ENCODE measurements at places on chromosomes 6 and 20. TPM values are rescaled to one million over a fixed set of nuclear protein-coding genes. Genes with fewer than 3 reads are reported as not detected.

HRH3 gene
- not detected for polyA plus RNA-seq

ZBTB9 gene
- 6.9 TPM for polyA plus RNA-seq

CST3 gene
- 5.5 TPM for polyA plus RNA-seq

TMEM244 gene
- polyA plus RNA-seq = not detected

ADGRF1 gene
- polyA plus RNA-seq = not detected

PEX6 gene
- polyA plus RNA-seq = 24.6 TPM
